Vagina (tissue), 2 donors: ENCODE measurements at places on chromosomes 11 and 22. TPM values are rescaled to one million over a fixed set of nuclear protein-coding genes. Genes with fewer than 3 reads are reported as not detected.
A peak's percentile ranks its signal among the peaks of the same experiment; 100 is the strongest.

Gene FAR1
- total RNA-seq: 77.6 TPM

Gene VSTM5
- not detected for total RNA-seq

Gene MAPK11
- total RNA-seq: 7.4 TPM

Gene TIRAP
- total RNA-seq: 16.9 TPM

Gene OR8D4
- total RNA-seq: not detected

Gene NXPE4
- not detected for total RNA-seq

Gene ACTN3
- not detected for total RNA-seq

Gene DERL3
- total RNA-seq: 0.25 TPM

Gene SCN4B
- total RNA-seq: 0.98 TPM

Gene TAF1D
- 148 TPM for total RNA-seq

Gene RBMXL2
- not detected for total RNA-seq

Gene OLFML1
- 11.5 TPM for total RNA-seq

Gene P2RY6
- 2.0 TPM for total RNA-seq

Gene OR52K1
- total RNA-seq: not detected

Gene MS4A4A
- 10.3 TPM for total RNA-seq

Gene DEUP1
- not detected for total RNA-seq

DNA sequence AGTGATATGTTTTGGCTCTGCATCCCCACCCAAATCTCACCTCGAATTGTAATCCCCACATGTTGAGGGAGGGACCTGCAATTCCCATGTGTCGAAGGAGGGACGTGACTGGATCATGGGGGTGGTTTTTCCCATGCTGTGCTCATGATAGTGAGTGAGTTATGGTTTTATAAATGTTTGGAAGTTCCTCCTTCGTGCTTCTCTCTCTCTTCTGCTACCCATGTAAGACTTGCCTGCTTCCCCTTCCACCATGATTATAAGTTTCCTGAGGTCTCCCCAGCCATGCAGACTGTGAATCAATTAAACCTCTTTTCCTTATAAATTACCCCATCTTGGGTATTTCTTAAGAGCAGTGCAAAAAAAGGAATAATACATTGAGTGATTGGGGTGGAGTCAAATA, 7.3 kb upstream of the CEP295 start:
- no peak for DNase-seq

DNA sequence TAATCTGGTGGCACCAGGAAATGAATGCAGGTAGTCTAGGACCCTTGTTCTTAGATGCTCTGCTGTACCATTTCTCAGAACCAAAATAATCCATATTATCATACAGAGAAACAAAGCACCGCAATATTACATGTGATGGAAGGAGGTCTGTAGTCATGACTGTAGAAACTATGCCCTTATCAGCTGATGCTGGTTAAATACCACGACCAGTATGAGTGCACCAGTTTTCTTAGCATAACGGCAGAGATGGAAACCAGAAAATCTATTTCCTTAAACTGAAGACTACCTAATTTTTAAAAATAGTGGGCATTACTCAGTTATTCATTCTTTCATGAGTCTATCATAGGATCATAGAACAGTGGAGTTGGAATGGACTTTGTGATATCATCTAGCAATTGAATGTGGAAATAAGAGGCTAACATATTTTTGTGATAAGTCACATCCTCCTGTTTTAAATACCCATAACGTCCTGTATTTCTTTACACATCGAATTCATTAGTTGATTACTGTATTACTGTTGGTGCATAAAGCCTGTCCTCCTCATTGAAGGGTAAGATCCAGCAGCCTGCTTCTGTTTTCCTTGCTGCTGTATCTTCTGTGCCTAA, 15.1 kb downstream of the JHY start:
- DNase-seq: no peak

DNA sequence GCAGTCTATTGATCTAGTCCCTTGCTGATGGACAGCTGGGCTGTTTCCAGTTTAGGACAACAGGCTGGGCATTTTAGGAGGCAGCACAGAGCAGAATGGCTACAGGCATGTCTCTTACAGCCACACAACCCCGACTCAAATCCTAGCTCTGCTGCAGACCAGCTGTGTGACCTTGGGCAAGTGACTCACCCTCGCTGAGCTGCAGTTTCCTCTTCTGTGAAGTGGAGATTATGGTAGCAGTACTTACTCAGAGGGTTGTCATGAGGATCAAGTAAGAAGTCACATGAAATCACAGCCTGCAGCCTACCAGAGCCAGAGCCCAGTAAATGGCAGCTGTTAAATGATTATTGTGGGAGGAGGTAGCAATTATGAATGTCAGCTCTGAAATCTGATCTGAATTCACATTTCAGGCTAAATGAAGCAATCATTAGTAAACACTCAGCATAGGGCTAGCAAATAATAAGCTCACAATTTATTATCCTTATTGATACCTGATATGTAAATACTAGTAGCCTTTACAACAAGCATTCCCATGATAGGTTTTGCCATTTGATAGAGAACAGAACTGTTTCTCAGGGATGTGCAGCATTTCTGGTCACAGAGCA, 58.9 kb downstream of the MYEOV start:
- no peak for DNase-seq

GRCh38 chr22:40966726-40967085, 15.5 kb downstream of the RBX1 start:
- no peak for DNase-seq

GRCh38 chr11:2306452-2306823, 4.6 kb downstream of the TSPAN32 start:
- DNase-seq: no peak

GRCh38 chr22:25348391-25348790, 129.0 kb downstream of the CRYBB2 start:
- DNase-seq: no peak

DNA sequence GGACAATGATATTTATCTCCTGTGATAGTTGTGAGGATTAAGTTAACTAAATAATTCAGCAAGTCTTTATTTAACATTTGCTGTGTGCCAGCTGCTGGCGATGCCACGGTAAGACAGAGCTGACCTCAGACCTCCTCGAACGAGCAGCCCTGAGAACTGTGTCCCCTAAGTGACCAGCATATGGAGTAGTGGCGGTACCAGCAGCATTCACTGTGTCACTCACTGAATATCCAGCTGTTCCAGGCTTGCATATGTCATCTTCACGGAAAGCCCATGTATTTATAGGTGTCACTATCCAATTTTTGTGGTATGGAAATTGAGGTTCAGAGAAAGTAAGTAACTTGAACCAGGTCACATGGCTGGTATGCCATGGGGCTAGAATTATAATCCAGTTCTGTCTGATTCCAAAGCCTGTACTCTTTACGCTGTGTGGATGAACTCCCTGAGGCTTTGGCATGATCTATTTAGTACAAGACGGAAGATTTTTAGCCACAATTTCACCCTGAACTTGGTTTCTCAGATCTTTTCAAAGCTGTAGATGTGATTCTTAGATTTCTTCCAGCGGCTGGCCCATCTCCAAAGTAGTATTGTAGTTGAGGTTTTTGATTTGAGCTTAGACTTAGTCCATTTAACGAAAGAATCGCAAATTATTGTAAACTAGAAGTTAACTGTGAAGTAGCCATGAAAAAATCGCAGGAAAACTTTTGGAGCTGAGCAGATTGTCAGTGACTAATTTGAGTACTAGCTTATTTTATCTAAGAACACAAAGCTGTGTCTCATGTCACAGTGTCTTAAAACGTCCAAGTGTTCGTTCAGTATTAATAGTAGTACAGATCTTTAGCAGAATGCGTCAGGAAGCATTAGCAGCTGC, 49.4 kb upstream of the MYO18B start:
- no peak for DNase-seq

GRCh38 chr11:107799218-107799859, 59.2 kb downstream of the SLC35F2 start:
- DNase-seq: peak; percentile 54

- no peak for DNase-seq
Measured at GRCh38 chr22:47918276-47918921, 1155.9 kb downstream of the TBC1D22A start.

DNA sequence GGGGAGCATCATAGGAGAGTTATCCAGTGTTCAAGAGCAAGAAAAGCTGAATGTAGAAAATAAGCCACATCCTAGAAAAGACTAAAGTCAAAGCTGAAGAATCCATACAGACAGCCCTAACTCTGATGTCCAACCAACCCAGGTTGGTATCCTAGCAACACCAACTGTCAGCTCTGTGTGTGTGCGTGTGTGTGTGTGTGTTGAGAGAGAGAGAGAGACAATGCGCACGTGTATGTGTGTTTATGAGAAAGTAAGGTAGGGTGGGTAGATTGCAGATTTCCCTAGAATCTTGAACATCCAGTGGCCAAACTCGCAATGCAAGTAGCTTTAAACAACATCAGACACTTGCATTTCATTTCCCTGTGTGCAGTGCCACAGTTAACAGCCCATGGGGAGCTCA, 274.9 kb downstream of the FAM181B start:
- no peak for DNase-seq

GRCh38 chr22:17575681-17576080, 12.4 kb downstream of the SLC25A18 start:
- DNase-seq: no peak

DNA sequence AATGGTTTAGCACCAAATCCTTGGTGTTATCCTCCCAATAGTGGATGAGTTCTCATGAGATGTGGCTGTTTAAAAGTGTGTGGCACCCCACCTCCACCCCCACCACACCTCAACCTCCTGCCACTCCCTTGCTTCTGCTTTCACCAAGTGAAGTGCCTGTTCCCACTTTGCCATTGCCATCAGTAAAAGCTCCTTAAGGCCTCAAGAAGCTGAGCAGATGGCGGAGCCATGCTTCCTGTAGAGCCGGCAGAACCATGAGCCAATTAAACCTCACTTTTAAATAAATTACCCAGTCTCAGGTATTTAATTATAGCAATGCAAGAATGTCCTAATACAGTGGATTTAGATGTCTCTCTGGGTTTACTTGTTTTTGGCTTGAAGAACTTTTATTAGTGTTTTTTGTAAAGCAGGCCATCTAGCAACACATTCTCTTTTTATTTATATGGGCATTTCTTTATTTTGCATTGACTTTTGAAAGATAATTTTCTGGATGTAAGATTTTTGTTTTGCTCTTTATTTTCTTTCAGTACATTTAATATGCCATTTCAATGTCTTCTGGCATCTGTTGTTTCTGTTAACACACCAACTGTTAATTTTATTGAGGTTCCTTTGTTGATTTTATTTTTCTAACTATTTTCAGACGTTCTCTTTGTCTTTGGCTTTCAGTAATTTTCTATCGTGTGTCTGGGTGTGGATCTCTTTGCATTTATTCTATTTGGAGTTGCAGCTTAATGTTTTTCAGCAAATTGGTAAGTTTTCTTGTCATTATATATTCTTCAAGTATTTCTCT, 724.5 kb upstream of the CNTN5 start:
- no peak for DNase-seq

- no peak for DNase-seq
Measured at GRCh38 chr11:74559110-74559933, 33.1 kb upstream of the POLD3 start.

DNA sequence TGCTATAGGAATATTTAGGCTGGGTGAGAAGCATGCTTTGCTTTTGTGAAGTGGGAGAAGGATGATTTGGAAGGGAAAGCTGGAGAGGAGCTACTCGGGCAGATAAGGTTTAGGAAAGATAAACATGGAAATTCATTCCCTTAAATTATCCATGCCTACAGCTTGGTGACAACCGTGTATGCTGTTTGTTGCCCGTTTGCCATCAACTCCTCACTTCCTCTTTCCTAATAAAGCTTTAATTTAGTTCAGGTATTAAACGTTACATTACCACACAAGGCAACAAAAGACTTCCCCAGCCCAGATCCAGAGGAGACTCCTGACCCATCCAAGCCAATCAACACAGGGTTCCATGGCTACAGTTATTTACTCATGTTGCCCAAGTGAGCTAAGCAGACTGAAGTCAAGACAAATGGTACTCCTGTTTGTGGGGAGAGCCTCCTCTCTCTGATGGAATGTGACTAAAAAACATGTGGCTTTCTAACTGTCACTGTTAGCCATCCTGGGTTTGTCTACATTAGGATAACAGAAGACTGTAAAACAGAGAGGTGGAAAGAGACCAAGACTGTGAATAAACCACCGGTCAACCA, 101.7 kb upstream of the GRAMD1B start:
- no peak for DNase-seq

DNA sequence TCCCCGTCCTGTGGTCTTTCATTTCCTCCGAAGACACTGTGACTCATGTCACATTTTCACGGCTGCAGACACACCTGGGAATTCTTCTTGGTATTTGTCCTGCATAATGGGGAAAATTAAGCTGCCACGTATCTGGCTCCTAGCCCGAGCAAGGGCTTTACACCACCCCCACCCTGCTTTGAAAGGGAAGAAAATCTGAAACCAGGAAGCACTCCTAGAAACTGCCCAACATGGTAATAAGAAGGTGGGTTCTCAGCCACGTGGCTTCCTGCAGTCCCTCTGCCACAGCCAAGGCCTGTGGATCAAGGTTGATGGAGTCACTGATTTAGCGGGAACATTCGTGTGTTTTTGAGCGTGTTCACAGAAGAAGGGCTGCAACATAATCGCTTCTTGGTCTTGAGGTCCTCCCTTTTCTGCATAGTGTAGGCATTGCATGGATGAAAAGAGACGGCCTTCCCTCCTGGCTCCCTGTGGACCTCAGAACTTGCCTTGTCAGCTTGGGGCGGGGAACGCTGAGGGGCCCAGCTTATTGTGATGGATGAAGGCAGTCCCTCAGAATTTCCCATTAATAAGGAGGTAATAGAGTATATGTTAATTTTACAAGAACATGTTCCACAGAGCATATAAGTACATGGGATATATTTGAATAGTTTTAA, 292.0 kb downstream of the NTM start:
- no peak for DNase-seq

DNA sequence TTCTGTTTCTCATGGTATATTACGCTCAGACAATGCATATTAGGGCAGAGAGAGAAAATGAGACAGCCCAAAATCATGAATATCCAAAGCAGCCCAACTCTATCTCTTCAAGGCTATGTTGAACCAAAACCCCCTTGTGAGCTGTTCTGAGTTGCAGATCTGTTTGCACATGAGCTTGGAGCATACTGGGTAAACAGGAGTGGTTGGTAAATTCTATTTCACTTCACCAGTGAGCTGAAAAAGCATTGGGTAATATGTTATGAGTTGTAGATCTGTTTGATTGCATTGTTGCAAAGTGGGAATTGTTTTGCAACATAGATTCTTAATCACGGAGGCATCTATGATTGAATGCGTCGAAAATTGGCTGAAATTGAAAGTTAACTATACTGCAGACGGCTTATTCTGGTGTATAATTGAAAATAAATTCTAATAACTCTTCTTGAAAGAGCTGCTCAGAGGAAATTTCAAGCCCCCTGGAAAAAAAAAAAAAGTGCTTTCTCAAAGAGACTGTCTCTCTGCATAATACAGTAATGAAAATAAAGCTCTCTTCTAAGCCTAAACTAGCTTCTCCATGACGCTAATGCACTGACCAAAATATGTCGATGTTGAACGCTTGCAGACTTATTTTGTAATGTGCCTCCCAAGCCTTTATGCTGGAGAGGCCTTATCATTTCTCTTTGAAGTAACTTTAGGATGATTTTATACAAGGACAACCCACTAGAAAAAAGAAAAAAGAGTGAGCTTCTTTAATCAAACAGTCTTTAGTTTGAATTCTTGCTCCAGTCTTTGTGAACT, 263.7 kb downstream of the NTM start:
- no peak for DNase-seq
